ENCODE measurements at places on chromosomes 11 and 22. TPM values are rescaled to one million over a fixed set of nuclear protein-coding genes. Genes with fewer than 3 reads are reported as not detected.

Gene DDI1
- not detected for total RNA-seq

Gene TMEM151A
- 19.2 TPM for total RNA-seq

Gene KCNJ1
- not detected for total RNA-seq

Gene WNT11
- total RNA-seq: 0.37 TPM

Gene TP53AIP1
- 0.34 TPM for total RNA-seq

Gene EMSY
- total RNA-seq: 31.4 TPM

Gene SYTL2
- total RNA-seq: 4.0 TPM

Gene PNPLA3
- 14.7 TPM for total RNA-seq

Gene HBG2
- total RNA-seq: not detected

Gene RIC3
- 34.4 TPM for total RNA-seq

Gene UBQLNL
- total RNA-seq: not detected

Gene ACR
- not detected for total RNA-seq

Gene CSNK2A3
- 17.4 TPM for total RNA-seq

Gene POLA2
- total RNA-seq: 8.6 TPM

Gene PLAAT5
- 11.2 TPM for total RNA-seq

Gene RAG2
- not detected for total RNA-seq

All from glutamatergic neuron (in vitro differentiated cells).